Cardiac atrium fibroblast (primary cell): ENCODE measurements at places on chromosomes 6 and 20. TPM values are rescaled to one million over a fixed set of nuclear protein-coding genes. Genes with fewer than 3 reads are reported as not detected.

Gene NR2E1
- not detected in 2 replicates for total RNA-seq

Gene GTSF1L
- not detected in 2 replicates for total RNA-seq

Gene MRPL14
- 37.5 and 46.0 TPM in 2 replicates for total RNA-seq

Gene CDSN
- not detected in 2 replicates for total RNA-seq

Gene MCHR2
- not detected in 2 replicates for total RNA-seq

Gene THBS2
- total RNA-seq = 586 and 600 TPM in 2 replicates

Gene RRP36
- total RNA-seq = 68.4 and 69.9 TPM in 2 replicates

Gene LINC00237
- total RNA-seq = not detected in 2 replicates

Gene HMGN4
- 35.6 and 43.3 TPM in 2 replicates for total RNA-seq

Gene LRP11
- 30.0 and 44.7 TPM in 2 replicates for total RNA-seq

Gene OCSTAMP
- not detected in 2 replicates for total RNA-seq

Gene RSPH9
- 0.97 and 1.1 TPM in 2 replicates for total RNA-seq

Gene TSHZ2
- 0.90 and 1.9 TPM in 2 replicates for total RNA-seq

Gene ANKS1A
- total RNA-seq = 4.3 and 8.6 TPM in 2 replicates

Gene ADGB
- not detected in 2 replicates for total RNA-seq

Gene PNRC1
- 124 and 132 TPM in 2 replicates for total RNA-seq
